ENCODE measurements at places on chromosomes 7 and 10. TPM values are rescaled to one million over a fixed set of nuclear protein-coding genes. Genes with fewer than 3 reads are reported as not detected.

Gene KDM7A
- 1.3 TPM for total RNA-seq

Gene MYO3A
- total RNA-seq: not detected

Gene PSMA2
- 140 TPM for total RNA-seq

Gene SUN3
- total RNA-seq: 1.8 TPM

Gene LIPF
- total RNA-seq: not detected

Gene C10orf95
- total RNA-seq: 0.12 TPM

Gene VSTM4
- total RNA-seq: 0.17 TPM

Gene CCL24
- total RNA-seq: not detected

Gene INMT
- not detected for total RNA-seq

Gene SCIN
- total RNA-seq: 48.9 TPM

Gene PGAM2
- 0.38 TPM for total RNA-seq

GRCh38 chr7:84800846-84801245, 386.0 kb downstream of the SEMA3D start:
- no peak overlapping the region for H3K4me3 ChIP-seq
- no peak overlapping the region for H3K27ac ChIP-seq
- no peaks in the 10 kb centered on the region for H3K4me1 ChIP-seq
- no peaks in the 10 kb centered on the region for H3K27me3 ChIP-seq

GRCh38 chr7:32298408-32299132, 191.6 kb downstream of the LSM5 start:
- H3K4me3 ChIP-seq: no peak overlapping the region
- H3K36me3 ChIP-seq: no peaks in the 10 kb centered on the region
- no peaks in the 10 kb centered on the region for H3K4me1 ChIP-seq
- no peak for DNase-seq

- H3K4me1 ChIP-seq: peaks cover 47% of the 10 kb centered on the region
- H3K27ac ChIP-seq: peak overlapping the region; percentile 60
- H3K36me3 ChIP-seq: peaks cover 83% of the 10 kb centered on the region
- DNase-seq: no peak
- H3K4me3 ChIP-seq: peak overlapping the region; percentile 16
These were observed 75.6 kb downstream of the MYOF start for GRCh38 chr10:93406364-93407145.

DNA sequence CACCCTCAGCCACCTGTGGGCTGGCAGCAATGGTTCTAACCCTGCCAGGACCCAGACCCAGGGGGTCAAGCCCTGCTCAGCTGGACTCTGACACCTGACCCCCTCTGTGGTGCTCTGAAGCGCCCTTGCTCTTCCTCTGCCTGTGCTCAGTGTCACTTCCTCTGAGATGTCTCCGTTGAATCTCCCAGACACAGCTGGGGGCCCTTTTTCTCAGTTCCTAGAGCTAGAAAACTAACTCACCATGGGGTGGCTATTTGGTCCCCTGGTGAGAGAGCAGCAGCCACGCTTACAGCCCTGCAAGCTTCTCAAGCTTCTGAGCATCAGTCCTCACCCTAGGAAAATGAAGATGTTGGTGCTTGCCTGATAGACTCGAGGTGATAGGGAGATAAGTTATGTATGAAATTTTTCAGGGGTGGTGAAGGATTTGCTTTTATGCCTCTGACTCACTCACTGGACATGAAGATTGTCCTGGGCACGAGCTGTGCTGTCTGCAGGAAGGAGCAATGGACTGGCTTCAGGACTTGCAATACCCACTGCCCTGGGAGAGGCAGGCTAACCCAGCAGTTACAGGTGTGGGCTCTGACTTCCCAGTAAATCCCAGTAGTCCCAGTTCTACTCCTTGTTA, 29.6 kb downstream of the COL13A1 start:
- H3K4me3 ChIP-seq: peak overlapping the region; percentile 26
- DNase-seq: peak; percentile 50
- H3K4me1 ChIP-seq: peaks cover 34% of the 10 kb centered on the region
- H3K36me3 ChIP-seq: peaks cover 37% of the 10 kb centered on the region

GRCh38 chr10:5079836-5080235, 14.4 kb upstream of the AKR1C3 start:
- no peak for DNase-seq
- H3K4me1 ChIP-seq: peaks cover 8% of the 10 kb centered on the region
- no peak overlapping the region for H3K4me3 ChIP-seq
- no peaks in the 10 kb centered on the region for H3K36me3 ChIP-seq
- no peak overlapping the region for H3K27ac ChIP-seq
- H3K27me3 ChIP-seq: peaks cover 9% of the 10 kb centered on the region

- peaks cover 16% of the 10 kb centered on the region for H3K4me1 ChIP-seq
- DNase-seq: no peak
- H3K27me3 ChIP-seq: no peaks in the 10 kb centered on the region
- no peak overlapping the region for H3K27ac ChIP-seq
- no peak overlapping the region for H3K4me3 ChIP-seq
These were observed 251.9 kb upstream of the KCND2 start for GRCh38 chr7:120021085-120021484.

- H3K27ac ChIP-seq: no peak overlapping the region
- DNase-seq: no peak
- no peaks in the 10 kb centered on the region for H3K36me3 ChIP-seq
- peaks cover 11% of the 10 kb centered on the region for H3K4me1 ChIP-seq
These were observed 89.7 kb upstream of the NAMPT start for GRCh38 chr7:106374437-106374836.

DNA sequence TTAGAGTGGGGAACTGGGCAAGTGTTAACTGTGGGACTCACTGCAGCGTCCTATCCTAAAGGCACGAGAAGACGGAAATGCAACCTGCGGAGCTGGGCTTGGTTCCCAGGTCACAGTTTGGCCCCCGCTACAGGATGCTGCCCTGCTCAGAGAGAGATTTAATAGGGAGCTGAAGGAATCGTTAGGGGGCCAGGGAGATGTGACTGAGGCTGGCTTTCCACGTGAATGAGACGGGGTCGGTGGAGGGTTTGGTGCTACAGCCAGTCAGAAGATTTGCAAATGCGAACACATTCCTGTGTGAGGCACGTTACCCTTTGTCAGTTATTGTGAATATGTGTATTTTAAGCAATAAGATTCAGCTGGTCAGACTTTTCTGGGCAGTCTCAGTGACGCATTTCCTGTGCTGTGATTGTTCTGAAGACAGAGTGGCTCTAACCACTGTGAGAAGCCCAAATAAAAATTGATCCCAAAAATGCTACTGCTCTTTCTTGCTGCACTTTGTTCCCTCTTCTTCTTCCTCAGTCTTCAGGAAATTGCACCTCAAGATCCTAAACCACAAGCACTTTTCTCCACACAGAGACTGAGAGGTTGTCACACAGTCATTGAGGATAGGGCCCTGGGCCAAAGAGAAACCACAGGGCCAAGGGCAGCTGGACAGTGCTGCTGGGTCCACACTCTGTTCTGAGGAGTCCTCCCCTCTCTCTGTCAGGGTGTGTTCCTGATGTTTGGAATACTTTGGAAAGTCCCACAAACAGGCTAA, 21.2 kb downstream of the CYP17A1 start:
- H3K27me3 ChIP-seq: peaks cover 3% of the 10 kb centered on the region
- peaks cover 20% of the 10 kb centered on the region for H3K36me3 ChIP-seq
- peaks cover 17% of the 10 kb centered on the region for H3K4me1 ChIP-seq

- H3K27ac ChIP-seq: no peak overlapping the region
- DNase-seq: no peak
- H3K27me3 ChIP-seq: no peaks in the 10 kb centered on the region
- no peaks in the 10 kb centered on the region for H3K36me3 ChIP-seq
- H3K4me3 ChIP-seq: no peak overlapping the region
These were observed 139.7 kb downstream of the CALN1 start for GRCh38 chr7:72272479-72272878.

DNA sequence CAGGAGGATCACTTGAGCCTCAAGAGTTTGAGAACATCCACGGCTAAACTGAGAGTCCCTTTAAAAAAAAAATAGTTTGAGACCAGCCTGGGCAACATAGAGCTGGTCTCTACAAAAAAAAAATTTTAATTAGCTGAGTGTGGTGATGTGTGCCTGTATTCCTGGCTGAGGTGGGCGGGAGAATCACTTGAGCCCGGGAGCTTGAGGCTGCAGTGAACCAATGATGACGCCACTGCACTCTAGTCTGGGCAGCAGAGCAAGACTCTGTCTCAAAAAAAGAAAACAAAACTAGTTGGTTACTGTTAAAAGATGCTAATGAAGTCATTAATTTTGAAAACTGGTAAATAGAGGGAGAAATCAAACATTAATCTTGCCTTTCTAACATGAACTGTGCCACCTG, 76.4 kb downstream of the MMRN2 start:
- no peak overlapping the region for H3K27ac ChIP-seq
- H3K4me3 ChIP-seq: no peak overlapping the region
- H3K27me3 ChIP-seq: no peaks in the 10 kb centered on the region
- peaks cover 8% of the 10 kb centered on the region for H3K36me3 ChIP-seq

DNA sequence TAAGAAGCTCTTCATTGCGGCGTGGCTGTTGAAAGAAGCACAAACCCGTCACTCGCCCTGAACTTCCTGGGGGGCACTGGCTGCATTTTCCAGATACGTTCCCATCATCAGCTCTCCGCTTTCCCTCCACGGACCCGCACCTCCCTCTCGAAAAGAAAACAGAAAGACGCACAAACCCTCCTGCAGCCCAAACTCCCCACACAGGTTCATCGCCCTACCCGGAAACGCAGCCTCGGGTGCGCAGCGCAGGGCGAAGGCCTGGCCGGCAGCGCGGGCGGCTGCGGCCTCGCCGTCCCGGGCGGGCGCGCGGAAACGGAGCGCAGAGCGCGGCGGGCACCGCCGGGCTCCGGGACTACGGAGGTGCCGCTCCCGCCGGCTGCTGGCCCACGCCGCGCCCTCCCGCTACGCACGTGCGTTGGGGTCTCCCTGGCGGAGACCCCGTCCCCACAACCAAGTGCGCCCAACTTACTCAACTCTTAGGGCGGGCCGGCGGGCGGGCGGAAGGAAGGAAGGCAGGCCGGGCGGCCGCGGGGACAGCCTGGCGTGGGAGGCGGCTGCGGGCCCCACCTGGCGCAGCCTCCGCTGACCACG, 822 bp downstream of the ZNF800 start:
- peak overlapping the region; percentile 94 for H3K4me3 ChIP-seq
- peaks cover 40% of the 10 kb centered on the region for H3K36me3 ChIP-seq
- peak overlapping the region; percentile 90 for H3K27ac ChIP-seq
- peaks cover 46% of the 10 kb centered on the region for H3K4me1 ChIP-seq
- no peak for DNase-seq

DNA sequence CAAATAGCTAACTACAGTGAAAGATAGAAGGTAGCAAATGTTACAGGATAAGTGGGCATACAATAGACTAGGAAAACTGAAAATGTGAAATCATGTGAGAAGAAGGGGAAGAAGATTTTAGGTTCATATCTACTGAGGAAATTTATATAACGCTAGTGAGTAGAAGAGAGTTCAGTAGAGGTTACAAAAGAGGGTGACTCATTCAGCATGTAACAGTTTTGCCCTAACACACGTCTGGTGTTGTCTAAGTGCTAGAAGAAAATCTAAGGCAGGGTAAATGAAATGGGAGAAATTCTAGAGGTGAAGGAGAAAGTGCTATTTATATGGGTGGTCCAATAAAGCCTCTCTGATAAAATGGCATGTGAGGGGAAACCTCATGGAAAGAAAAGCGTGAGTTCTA, 731.4 kb upstream of the POT1 start:
- no peak overlapping the region for H3K27ac ChIP-seq
- no peaks in the 10 kb centered on the region for H3K36me3 ChIP-seq
- H3K27me3 ChIP-seq: no peaks in the 10 kb centered on the region
- no peak for DNase-seq

GRCh38 chr7:155813546-155814315, 1.5 kb upstream of the SHH start:
- no peak for DNase-seq
- H3K36me3 ChIP-seq: no peaks in the 10 kb centered on the region
